ENCODE measurements at places on chromosomes 4 and X. TPM values are rescaled to one million over a fixed set of nuclear protein-coding genes. Genes with fewer than 3 reads are reported as not detected.
A peak's percentile ranks its signal among the peaks of the same experiment; 100 is the strongest.

ELK1 gene
- total RNA-seq, result 36.2 TPM

DNA sequence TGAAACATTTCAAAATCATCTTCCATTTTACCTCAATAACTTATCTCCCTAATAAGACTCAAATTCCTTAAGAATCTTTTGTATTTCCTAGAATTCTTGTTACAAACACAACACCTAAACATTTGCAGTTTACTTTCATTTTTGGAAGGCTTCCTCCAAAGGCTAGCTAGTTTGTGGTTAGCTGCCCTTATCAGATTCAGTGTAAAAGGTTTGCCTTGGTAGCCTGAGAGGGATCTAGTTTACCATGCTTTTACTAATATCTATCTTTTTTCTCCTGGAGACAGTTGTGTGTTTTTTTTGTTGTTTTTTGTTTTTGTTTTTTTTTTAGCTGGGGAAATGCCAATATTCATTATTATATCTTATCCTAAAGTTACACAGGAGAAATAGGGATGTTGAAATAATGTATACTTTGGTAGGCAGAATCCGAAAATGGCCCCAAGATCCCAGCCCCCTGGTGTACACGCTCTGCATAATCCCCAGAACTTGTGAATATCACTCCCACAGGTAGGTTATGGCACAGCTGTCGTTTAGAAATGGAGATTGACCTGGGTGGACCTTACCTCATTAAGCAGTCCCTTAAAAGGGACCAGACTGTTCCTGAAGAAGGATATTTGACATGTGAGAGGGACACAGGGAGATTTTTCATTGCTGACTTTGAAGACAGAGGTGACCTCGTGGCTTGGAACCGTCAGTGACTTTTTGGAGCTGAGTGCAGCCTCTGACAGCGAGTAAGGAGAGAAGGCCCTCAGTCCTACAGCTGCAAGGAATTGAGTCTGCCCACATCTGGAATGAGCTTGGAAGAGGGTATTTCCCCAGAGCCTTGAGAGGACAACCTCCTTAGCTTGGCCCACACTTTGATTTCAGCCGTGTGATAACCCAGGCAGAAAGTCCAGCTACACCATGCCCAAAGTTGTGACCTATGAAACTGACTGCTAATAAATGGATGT lies 33.4 kb downstream of the SEPTIN11 start:
- peaks cover 3% of the 10 kb centered on the region for H3K36me3 ChIP-seq
- H3K27me3 ChIP-seq, result no peaks in the 10 kb centered on the region
- peak overlapping the region; percentile 97 for H3K27ac ChIP-seq
- peaks cover 90% of the 10 kb centered on the region for H3K4me1 ChIP-seq
- H3K4me3 ChIP-seq, result no peak overlapping the region

UNC5C gene
- 13.6 TPM for total RNA-seq

- no peak for DNase-seq
- no peaks in the 10 kb centered on the region for H3K4me1 ChIP-seq
- peaks cover 5% of the 10 kb centered on the region for H3K27me3 ChIP-seq
- no peak overlapping the region for H3K27ac ChIP-seq
- no peak overlapping the region for H3K4me3 ChIP-seq
- no peaks in the 10 kb centered on the region for H3K36me3 ChIP-seq
Observed at GRCh38 chrX:46208225-46208854, 336.9 kb downstream of the ZNF674 start.

PDCL2 gene
- not detected for total RNA-seq

FGF13 gene
- total RNA-seq, result not detected

DNA sequence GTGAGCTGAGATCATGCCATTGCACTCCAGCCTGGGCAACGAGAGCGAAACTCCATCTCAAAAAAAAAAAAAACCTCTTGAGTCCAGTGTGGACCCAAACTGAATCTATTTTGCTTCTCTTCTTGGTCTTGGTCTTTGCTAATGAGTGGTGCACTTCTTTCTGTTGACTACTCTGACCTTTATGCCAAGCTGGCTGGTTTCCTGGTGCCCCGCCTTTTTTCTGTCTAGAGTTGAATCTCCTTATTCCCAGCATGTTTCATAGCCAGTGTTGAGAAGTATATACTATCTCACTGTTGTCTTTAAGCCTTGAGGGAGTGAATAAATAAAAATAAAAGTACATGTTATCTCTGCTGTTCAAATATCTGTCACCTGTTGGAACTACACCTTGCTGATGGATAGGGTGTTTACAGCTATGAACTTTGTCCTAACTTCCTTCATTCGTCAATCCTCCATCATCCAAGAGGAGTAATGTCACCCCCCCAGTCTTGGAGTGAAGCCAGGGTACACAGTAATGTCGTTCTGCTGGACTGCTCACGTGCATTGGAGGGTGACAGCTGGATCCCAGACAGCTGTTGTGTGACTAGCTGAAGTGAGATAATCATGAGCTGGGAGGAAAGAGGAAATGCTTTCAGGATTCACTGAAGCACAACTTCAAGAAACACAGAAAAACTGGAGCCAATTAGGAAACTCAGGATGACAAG lies 99.3 kb upstream of the PRKG2 start:
- no peak for DNase-seq
- no peaks in the 10 kb centered on the region for H3K4me1 ChIP-seq
- no peak overlapping the region for H3K4me3 ChIP-seq
- no peaks in the 10 kb centered on the region for H3K36me3 ChIP-seq

GRCh38 chr4:16597845-16598596 lies 300.4 kb downstream of the LDB2 start:
- peak; percentile 37 for DNase-seq
- no peaks in the 10 kb centered on the region for H3K27me3 ChIP-seq
- peak overlapping the region; percentile 96 for H3K27ac ChIP-seq

MTMR8 gene
- total RNA-seq, result 0.72 TPM

KLF8 gene
- total RNA-seq, result 1.8 TPM

RBMXL3 gene
- total RNA-seq, result not detected

DNA sequence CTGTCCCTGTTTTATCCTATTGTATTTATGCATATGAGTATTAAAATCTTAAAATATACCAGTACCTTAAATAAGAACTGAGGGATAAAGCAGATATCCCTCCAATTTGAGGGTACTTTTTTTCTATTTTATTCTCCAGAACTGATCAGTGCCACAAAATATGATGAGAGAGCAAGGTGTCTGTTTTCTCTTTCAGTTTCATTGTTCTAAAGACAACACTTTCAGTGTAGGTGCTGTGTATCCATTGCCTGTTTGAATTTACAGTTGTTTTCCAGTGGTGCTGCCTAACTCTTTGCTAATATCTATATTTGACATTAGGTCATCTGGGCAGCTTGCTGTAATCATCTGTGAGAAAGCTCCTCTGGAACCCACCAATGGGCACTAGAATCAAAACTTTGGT lies 394.7 kb downstream of the IL1RAPL1 start:
- no peak for DNase-seq
- H3K36me3 ChIP-seq, result no peaks in the 10 kb centered on the region
- no peaks in the 10 kb centered on the region for H3K4me1 ChIP-seq

NIPAL1 gene
- total RNA-seq, result under 0.01 TPM

DNA sequence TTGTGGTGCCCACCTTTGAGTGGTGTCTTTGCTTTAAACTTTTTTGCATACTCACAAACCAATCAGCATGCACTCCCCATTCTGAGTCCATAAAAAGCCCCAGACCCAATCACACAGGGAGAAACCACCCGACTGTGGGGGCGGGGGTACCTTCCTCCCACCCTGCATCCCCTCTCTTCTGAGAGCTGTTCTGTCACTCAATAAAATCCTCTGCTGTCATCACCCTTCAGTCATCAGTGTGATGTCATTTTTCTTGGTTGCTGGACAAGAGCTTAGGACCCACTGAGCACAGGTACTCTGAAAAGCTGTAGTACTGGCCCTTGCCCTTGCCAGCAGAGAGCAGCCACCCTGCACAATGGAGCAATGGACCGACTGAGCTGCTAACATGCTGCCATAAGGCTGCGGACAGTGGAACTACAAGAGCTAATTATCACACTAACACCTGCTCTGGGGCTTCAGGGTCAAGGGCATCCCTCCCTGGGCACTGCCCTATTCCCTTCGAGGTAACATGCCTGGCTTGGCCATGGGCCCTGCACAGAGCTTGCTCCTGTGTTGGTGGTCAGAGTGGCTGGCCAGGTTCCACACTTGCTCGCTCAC lies 62.9 kb upstream of the PGRMC2 start:
- H3K4me3 ChIP-seq, result no peak overlapping the region
- H3K27me3 ChIP-seq, result no peaks in the 10 kb centered on the region
- no peaks in the 10 kb centered on the region for H3K36me3 ChIP-seq
- peaks cover 44% of the 10 kb centered on the region for H3K4me1 ChIP-seq
- no peak overlapping the region for H3K27ac ChIP-seq
- DNase-seq, result no peak

AFM gene
- total RNA-seq, result not detected

DNA sequence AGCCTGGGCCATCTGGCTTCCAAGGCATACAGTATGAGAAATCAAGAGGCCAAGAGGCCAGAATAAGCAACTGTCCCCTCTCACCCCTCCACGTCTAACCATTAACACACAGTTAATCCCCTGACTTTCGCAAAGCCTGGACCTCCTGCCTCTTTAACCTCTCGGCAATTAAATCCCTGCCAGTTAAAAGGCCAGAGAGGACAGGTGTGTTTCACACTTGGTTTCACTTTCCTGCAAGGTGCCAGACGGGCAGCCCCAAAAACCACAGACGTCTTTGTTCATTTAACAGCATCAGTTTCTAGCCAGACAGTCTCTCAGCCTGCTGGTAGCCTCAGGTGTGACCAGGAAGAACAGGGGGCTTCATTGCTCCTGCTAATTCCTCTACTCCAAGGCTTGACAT lies 91.1 kb upstream of the KIT start:
- no peak for DNase-seq
- H3K27ac ChIP-seq, result no peak overlapping the region
- H3K4me3 ChIP-seq, result no peak overlapping the region
- no peaks in the 10 kb centered on the region for H3K36me3 ChIP-seq

- H3K27ac ChIP-seq, result no peak overlapping the region
- peaks cover 12% of the 10 kb centered on the region for H3K27me3 ChIP-seq
- H3K36me3 ChIP-seq, result no peaks in the 10 kb centered on the region
Observed at GRCh38 chrX:47101206-47101605, 23.0 kb downstream of the RGN start.

DNA sequence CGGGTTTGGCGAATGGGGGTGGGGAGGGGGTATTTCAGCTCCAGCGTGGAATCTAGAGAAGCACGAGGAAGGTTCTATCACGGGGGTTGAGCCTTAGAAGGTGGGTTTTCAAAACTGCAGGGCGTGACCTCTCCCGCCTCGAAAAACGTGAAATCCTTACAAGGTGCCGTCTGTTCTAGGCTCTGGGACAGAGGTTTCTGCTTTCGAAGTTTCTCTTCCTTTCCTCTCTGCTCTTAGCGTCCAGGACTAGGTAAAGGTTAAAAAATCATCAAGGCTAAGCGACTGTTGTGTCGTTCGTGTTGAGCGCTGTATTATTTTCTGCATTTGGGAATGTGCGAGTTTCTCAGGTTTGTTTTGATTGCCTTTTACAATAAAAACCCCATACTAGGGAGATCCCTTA lies 1.1 kb downstream of the FHL1 start:
- peak; percentile 82 for DNase-seq
- peaks cover 3% of the 10 kb centered on the region for H3K27me3 ChIP-seq
- peak overlapping the region; percentile 72 for H3K4me3 ChIP-seq
- peaks cover 3% of the 10 kb centered on the region for H3K4me1 ChIP-seq
- no peak overlapping the region for H3K27ac ChIP-seq
- H3K36me3 ChIP-seq, result no peaks in the 10 kb centered on the region

FRMD7 gene
- total RNA-seq, result 1.5 TPM

AMTN gene
- not detected for total RNA-seq

GRCh38 chr4:79034544-79034943 lies 95.3 kb upstream of the PAQR3 start:
- H3K27ac ChIP-seq, result no peak overlapping the region
- no peaks in the 10 kb centered on the region for H3K4me1 ChIP-seq
- no peak for DNase-seq
- H3K27me3 ChIP-seq, result no peaks in the 10 kb centered on the region
- H3K4me3 ChIP-seq, result no peak overlapping the region

PDGFRA gene
- total RNA-seq, result 316 TPM

DNA sequence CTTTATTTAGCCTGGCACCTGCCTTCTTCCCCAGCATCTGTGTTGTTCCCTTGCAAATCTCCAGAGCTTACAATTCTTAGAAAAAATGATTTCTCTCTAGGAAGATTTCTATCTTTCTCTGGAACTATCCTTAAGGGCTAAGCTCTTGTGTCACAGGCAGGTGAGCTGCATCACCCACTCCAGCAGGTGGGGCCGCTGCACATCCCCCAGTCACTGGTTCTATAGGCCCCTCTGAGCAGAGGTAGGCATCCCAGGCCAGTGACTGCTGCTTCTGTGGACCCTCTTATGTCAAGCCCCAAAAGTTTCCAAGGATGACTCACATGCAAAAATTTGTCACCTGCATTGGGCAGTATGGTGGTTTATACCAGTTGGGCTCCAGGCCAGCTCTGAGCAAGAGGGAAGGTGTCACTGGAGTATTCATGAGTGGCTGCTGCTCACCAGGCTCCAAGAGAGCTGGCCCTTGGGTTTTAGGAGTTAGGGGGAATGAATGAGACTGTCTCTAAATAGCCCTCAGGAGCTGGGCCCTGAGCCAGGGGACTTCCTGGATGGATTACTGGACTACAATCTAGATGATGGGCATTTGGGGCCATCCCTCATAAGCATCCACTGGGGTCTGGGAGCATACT lies 208.1 kb upstream of the EOLA2 start:
- H3K4me1 ChIP-seq, result peaks cover 5% of the 10 kb centered on the region
- no peaks in the 10 kb centered on the region for H3K27me3 ChIP-seq

- peaks cover 13% of the 10 kb centered on the region for H3K27me3 ChIP-seq
- no peak for DNase-seq
- no peak overlapping the region for H3K4me3 ChIP-seq
- H3K4me1 ChIP-seq, result peaks cover 2% of the 10 kb centered on the region
- H3K36me3 ChIP-seq, result no peaks in the 10 kb centered on the region
Observed at GRCh38 chrX:45184211-45184610, 16.5 kb downstream of the DIPK2B start.

VCX2 gene
- total RNA-seq, result not detected

DNA sequence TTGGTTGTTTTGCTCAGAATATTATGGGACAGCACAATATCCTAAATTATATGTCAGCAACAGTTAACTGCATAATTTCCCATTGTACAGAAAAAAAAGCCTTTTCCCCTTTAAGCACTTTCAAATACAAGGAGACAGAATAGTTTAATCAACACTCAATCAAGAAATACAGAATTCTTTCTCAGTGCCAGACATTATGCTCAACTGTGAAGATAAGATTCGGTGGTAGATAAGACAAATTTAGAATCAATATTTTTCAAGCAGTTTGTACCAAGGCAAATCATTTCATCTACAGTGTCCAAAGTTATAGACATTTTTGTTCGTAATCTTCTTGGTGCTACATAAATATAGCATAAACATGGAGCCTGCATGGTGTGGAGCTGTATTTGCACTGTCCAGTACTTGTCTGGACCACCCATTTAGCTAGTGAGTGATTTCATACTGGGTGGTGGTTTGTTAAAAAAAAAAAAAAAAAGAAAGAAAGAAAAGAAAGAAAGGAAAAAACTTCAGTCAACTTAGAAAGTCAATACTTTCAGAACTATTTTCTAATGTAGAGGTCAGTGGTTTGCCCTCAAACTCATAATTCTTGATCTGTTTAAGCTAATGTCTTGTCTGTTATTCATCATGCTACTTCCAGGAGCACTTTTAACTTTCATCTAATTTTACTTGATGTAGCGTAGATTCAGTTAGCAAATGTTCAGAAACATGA lies 522.9 kb downstream of the FAT4 start:
- no peaks in the 10 kb centered on the region for H3K36me3 ChIP-seq
- no peak for DNase-seq
- no peaks in the 10 kb centered on the region for H3K4me1 ChIP-seq
- H3K27me3 ChIP-seq, result no peaks in the 10 kb centered on the region
- H3K4me3 ChIP-seq, result no peak overlapping the region

- no peak for DNase-seq
- no peaks in the 10 kb centered on the region for H3K27me3 ChIP-seq
- H3K36me3 ChIP-seq, result no peaks in the 10 kb centered on the region
- H3K4me3 ChIP-seq, result no peak overlapping the region
- no peak overlapping the region for H3K27ac ChIP-seq
Observed at GRCh38 chr4:41294445-41295062, 37.8 kb downstream of the UCHL1 start.

TMEM150C gene
- 7.1 TPM for total RNA-seq

Data from osteoblast (primary cell).